ENCODE measurements at places on chromosomes 3 and 15. TPM values are rescaled to one million over a fixed set of nuclear protein-coding genes. Genes with fewer than 3 reads are reported as not detected.

DNA sequence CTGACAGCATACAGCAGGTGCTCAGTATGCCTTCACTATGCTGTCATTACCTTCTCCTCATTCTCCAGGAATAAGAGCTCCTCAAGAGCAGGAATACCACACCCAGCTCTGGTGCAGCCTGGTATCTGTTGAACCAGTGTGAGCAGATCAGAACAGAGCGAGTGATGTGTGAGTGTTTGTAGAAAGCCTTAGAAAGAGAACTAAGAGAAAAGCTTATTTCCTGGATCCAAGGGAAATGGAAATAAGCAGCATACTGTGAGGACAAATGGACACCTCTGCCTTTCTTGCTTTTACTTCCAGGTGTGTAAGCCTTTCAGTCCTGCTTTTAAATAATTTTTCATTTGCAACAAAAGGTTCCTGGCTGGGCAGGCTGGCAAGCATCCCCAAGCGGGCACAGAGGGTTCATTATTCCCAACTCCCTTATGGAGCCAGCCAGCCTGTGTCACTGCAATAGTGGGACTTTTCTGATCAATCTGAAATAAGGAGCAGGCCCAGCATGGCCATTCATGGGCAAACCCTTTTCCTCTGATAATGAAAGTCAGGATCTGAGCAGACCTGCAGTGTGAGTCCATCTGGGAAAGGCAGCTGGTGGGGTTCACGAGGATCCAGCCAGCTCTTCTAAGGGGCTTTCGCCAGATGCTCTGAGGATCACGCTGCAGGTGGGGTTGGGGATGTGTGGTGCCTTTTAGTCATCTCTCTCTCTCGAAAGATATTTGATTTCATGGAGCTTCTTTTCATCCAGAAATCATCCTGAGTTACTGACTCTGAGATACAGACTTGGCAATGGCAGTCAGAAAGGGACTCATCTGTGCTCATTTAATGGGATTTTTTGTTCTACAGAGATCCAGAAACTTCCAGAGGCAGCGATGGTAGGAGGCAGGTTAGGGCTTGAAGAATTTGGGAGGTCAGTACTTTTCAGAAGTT, 594.9 kb upstream of the CFAP20DC start:
- DNase-seq = no peak

- no peak for DNase-seq
Measured at GRCh38 chr3:184648636-184649035, 63.2 kb downstream of the MAGEF1 start.

GRCh38 chr3:109687626-109688025, 350.3 kb upstream of the DPPA4 start:
- DNase-seq = no peak

DNA sequence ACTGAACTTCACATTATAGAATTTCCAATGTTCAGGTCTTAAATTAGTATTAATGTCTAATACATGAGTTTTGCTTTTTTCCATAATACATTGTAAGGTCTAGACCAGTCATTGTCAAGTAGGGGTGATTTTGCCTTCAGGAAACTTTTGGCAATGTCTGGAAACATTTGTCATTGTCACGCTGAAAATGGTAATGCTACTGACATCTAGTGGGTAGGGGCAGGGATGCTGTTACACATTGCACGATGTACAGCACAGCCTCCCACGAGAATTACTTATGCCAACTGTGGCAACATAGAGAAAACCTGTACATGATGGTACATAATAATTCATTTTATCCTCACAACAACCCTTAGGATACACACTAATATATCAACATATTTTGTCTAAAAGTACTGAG, 384.1 kb downstream of the CADM2 start:
- no peak for DNase-seq

- DNase-seq = peak; percentile 60
Measured at GRCh38 chr15:36810656-36811449, 231.4 kb downstream of the CDIN1 start.

Gene USF3
- total RNA-seq = 14.9 TPM

Gene LRIG1
- total RNA-seq = 30.2 TPM
